ENCODE measurements at places on chromosomes 5 and 9.

GRCh38 chr9:99465231-99465907, 243.3 kb downstream of the SEC61B start:
- no peak for DNase-seq

GRCh38 chr5:17329571-17329970, 112.1 kb downstream of the BASP1 start:
- DNase-seq, result no peak

DNA sequence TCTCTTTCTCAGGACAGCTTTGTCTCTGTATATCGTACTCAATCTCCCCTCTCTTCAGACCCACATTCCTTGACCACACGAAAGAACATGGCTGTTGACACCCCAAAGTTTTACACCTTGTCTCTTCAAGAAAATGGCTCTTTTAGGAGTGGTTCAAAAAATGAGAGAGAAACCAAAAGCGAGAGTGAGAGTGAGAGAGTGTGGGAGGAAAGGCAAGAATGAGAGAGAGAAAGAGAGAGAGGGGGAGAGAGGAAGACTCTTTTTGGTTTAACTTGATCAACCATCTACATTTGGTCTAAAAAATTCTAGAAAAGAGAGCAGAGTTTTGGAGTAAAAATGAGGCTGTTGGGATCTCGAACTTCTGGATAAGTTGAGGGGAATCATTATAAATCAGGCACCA, 581.8 kb upstream of the WWC1 start:
- DNase-seq, result no peak

- no peak for DNase-seq
Observed at GRCh38 chr5:146751781-146752401, 126.7 kb downstream of the PPP2R2B start.

GRCh38 chr5:1330847-1331831, 13.8 kb downstream of the CLPTM1L start:
- DNase-seq, result no peak

DNA sequence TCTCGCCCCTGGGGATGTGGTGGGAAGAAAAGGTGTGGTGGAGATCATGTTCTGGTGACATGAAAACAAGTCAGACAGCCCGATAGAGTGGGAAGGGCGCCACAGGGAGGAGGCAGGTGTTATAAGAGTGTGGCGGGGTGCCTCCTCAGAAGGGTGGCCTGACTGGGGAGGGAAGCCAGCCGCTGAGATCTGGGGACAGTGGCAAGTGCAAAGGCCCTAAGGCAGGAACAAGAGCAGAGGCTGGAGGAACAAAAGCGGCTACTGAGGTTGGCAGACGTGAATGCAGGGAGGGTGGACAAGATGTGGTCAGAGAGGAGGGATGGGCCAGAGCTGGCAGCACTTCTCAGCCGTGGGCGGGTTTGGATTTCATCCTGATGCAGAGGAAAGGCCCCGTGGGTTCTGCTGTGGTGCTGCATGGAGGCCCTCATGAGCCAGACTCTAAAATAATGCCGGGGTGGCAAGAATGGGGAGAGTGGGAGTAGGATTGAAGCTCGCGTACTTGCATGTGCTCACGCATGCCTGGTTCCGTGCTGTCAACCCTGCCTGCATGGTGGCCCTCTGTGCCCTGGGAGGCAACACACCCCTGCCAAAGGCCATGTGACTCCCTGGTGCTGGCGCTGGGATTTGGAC, 89.2 kb downstream of the MVB12B start:
- no peak for DNase-seq

DNA sequence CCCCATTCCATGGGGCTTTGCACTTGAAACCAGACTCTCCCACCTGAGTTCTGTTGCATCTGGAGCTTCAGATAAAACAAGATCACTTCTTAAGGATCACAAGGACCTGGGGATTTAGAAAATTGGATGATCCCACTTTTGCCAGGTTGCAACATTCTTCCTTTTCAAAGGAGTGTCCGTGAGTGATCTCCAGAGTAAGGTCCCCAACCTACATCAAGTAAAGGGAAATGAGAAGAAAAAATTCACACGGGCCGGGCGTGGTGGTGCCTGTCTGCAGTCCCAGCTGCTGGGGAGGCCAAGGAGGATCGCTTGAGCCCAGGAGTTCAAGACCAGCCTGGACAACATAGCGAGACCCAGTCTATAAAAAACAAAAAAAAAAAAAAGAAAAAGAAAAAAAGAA, 41.2 kb upstream of the COL5A1 start:
- DNase-seq, result no peak

- no peak for DNase-seq
Observed at GRCh38 chr5:152404494-152404893, 585 bp downstream of the NMUR2 start.

DNA sequence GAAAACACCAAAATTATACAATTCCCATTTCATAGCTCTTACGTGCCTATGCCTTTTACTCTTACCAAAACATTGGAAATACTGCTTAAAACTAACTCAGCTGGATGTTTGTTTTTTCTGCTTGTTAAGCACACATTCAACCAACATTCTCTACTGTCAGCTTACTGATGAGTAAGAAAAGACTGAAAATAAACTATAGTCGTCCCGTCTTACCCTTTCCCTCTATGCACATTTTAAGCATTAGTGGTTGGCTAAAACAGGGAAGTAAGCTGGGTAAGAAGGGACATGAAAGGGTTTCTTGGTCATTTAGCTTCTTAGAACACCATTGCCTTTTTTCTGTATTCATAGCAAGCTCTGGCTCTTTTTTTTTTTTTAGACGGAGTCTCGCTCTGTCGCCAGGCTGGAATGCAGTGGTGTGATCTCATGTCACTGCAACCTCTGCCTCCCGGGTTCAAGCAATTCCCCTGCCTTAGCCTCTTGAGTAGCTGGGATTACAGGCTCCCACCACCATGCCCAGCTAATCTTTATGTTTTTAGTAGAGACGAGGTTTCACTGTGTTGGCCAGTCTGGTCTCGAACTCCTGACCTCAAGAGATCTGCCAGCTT, 232.1 kb upstream of the PCSK5 start:
- no peak for DNase-seq

GRCh38 chr5:149646564-149646963, 65.3 kb downstream of the ARHGEF37 start:
- no peak for DNase-seq

GRCh38 chr9:127424676-127424999, 456 bp downstream of the ZNF79 start:
- no peak for DNase-seq

- no peak for DNase-seq
Observed at GRCh38 chr5:83991566-83992224, 271.0 kb upstream of the HAPLN1 start.

DNA sequence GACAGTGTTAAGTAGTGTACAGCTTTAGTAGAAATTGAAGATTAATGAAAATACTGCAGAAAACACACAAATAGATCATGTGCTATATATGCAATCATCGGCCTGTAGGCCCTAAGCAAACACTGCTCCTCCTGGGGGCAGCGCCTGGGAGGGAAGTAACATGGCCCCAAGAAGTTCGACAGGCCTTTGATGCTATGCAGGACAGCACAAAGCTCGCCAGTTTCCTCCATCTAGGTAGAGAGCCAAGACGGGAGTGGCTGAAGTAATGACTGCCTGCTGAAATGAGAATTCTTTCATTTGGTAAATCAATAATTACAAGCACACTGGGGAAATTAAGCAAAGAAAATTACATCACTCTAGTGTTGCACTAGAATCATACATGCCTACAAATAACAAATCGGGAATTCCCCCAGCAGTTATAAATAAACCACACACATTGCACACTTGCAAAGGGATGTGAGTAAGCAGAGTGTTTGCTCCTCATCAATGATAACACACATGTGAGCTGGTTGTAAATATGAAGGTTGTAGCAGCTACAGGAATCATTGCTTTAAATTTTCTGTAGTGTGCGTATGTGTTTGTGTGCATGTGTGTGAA, 219.9 kb upstream of the NFIL3 start:
- DNase-seq, result no peak

DNA sequence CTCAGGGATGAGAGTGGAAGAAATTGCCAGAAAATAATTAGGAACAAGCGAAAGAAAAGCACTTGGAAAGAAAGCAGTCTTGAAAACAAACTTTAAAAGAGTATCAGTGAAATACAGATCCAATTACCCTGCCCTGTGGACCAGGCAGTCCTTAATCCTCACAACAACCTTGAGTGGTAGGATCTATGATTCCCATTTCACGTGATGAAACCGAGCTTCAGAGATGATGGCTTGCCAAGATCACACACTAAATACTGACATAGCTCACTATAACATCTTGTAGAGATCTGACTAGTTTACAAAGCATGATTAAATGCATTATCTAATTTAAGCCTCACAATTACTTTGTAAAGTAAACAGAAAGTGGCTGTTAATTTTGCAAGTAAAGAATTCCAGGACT, 55.5 kb upstream of the ABCA1 start:
- DNase-seq, result no peak

DNA sequence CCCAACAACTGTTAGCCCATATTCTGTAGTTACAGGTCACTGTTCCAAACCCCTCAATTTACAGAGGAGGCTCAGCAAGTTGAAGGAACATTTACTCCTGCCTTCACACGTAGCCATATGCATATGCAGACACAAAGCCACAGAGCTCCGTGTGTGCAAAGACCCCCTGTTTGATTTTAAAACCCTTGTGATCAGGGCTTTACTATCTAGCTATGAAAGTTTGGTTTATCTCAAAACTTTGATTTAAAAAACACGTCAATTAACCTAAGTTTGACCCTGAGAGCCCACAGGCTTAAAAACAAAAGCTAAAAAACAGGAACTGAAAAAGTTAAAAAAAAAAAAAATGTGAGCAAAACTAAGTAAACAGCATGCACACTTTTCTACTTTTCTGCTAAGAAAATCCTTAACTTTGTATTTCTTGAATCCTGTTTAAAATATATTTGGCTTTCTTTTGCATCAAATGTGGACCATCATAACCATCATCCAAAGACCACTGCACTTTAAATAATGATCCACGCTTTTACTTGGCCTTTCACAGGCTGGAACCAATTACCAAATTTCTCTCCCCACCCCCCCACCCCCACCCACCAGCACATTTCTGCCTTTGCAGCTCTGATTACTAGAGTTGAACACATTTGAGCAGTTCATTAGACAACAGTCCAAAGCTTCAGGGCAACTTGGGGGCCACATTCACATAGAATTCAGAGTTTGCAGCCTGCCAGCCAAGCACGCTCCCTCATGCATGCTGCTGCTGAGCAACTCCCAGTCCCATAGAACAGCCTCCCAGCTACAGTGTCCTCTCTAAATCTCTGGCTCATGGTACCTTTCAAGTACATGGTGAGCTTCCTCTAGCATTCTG, 128.8 kb upstream of the MAP3K1 start:
- DNase-seq, result no peak

GRCh38 chr9:120465685-120466407, 114.1 kb downstream of the CDK5RAP2 start:
- DNase-seq, result no peak

DNA sequence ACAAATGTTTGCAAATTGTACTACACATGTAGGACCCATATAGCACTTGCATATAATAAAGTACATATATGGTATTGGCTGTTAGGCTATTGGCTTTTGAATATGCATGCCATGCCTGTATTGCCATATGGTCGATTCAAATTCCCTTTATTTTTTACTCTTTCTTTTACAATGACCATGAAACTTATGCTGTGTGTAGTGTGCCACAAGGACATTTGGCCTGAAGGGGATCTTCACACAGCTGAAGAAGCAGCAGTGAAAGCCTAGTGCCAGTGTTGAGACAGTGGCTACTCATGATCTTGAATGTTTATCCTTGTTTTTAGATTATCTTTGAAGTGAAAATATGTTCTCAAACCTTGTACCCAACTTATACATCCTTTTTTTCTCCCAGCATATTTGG, 20.5 kb downstream of the TGFBR1 start:
- no peak for DNase-seq

DNA sequence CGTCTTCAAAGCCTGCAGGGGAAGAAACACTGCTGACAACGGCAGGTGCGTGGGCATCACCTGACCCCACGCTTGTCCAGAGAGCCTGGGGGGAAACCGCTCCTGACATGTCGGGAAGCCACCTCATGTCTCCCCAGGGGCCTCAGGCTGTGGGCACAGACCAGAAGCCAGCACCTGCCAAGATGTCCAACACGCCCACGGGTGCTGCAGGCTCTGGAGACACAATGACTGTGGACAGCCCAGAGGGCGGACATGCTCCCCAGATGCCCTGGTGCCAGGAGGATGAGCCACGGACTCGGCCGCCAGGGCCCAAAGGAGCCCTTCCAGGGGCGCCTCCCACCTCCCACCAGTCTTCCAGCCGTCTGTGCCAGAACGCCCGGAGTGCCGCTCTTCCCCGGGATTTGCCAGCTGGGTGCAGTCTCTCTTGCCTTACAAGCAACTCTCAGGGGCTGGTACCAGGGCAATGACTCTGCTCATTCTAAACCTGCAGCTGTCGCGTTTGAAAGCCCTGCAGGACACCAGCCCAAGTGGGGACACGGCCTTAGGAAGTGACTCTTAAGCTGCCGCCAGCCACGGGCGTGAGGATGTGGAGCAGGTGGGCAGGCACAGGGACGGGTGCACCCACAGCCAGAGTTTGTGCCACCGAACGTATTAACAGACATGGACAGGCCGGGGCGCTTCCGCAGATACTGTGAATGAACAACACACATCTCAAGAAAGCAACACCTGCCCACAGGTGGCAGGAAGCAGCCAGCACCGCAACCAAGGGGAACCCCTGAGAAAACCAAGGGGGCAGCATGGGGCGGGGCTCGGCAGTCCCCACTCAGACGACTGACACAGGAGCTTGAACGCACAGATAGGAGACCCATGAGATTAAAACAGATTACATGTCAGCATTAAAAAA, 6.8 kb upstream of the LHX3 start:
- DNase-seq, result no peak

- DNase-seq, result no peak
Observed at GRCh38 chr5:180454752-180455151, 39.4 kb upstream of the CNOT6 start.

DNA sequence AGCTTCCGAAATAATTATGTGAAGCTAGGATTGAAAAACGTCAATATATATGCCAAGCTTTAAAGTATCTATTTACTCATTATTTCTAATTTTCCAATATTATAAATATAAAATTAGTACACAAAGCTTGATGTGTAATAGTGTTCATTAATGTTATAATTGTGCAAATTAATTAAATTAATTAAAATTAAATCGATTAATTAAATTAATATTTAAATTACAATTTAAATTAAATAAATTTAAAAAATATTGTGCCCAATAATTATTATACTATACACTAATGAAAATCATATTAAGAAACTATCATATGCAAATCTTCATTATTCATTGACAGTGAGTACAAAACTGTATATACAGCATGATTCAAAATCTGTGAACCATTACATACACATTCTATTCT, 409.8 kb downstream of the FAM170A start:
- DNase-seq, result no peak

GRCh38 chr5:172078726-172079345, 72.4 kb upstream of the FBXW11 start:
- no peak for DNase-seq

GRCh38 chr5:133256276-133256675, 204.5 kb downstream of the HSPA4 start:
- no peak for DNase-seq

- no peak for DNase-seq
Observed at GRCh38 chr5:80207832-80208231, 48.0 kb downstream of the SERINC5 start.

Measured in A549 (cell line).